Foreskin keratinocyte (primary cell): ENCODE measurements at places on chromosomes 12 and 14. TPM values are rescaled to one million over a fixed set of nuclear protein-coding genes. Genes with fewer than 3 reads are reported as not detected.

DNA sequence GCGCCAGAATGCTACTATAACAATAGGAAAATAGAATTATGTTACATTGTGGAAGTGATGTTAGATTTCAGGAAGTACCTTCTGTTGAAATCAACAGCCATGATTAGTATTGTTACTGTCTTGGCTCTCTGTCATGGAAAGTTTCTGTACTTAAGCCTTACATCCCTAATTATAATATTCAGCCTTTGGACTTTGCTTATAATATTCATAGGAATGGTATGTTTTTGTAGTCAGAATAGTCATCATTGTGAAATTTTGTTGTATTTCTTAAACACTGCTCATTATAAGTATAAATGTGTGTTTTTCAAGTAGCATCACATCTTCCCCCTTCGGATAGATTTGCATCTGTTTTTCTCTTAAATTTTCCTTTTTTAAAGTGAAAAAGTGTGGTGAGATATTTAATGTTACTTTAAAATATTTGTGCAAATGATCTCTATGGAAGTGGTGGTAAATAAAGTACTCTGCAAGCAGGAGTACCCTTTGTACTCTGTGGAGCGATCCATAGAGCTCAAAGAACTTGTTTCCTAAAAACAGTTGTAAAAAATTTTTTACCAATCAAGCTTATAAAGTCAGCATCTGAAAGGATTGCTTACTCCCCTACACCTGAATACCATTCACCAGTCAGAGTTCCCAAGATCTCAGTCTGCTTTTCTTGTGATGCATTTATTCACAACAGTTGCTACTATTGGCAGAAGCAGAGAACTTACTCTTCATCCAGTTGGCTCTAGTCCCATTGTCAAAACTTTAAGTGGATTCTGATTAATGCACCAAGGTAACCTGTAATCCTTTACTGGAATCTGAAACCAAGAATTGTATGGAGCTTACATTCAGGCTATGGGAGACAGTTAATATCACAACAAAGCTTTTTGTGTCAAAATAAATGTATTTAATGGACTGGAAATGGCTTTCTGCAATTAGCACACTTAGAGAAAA, 87.8 kb downstream of the RIC8B start:
- DNase-seq = peak; percentile 18

Gene SIX6
- total RNA-seq = not detected in 2 replicates

GRCh38 chr12:80986224-80986623, 48.5 kb upstream of the LIN7A start:
- DNase-seq = no peak

DNA sequence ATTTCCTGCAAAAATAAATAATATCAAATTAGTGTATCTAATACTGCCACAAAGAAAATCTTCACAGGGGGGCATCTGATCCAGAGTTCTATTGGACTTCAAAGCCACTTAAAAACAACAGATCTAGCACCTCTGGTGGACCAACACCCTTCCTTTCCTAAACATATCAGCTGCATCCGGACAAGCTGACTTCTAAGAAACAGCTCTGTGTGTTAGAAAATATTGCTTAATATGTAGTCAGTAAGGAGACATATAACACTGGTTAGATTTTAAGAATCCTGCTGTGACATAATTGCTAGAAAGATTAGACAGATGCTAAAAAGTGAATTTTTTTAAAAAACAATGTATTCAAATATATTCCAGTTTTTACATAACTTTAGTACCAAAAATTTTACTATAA, 61.1 kb upstream of the PTPRB start:
- no peak for DNase-seq

DNA sequence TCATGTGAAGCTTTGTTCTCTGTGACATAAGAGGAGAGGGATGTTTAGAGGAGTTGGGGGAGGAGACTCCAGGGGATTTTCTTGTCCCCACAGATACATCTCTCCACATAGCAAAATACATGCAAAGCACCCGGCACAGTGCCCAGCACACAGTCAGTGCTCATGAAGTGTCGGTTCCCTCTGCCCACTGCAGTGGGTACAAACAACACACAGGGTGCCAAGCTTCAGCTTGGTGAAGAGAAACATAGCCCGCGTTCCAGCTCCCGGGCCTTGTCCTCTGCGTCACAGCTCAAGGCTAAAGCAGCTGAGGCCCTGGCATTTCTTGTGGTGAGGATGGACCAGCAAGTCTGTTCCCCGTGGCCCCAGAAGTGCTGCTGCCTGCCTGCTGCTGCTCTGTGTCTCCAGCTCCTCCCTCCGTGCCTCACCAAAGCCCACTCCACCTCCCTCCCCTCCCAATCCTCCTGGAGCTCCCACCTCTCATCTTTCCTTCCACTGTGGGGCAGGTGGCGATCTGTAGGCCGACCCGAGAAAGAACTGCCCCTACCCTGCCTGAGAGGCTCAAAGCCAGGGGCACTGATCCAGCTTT, 57.0 kb upstream of the FKBP4 start:
- no peak for DNase-seq
